ENCODE measurements at places on chromosomes 11 and 22.

DNA sequence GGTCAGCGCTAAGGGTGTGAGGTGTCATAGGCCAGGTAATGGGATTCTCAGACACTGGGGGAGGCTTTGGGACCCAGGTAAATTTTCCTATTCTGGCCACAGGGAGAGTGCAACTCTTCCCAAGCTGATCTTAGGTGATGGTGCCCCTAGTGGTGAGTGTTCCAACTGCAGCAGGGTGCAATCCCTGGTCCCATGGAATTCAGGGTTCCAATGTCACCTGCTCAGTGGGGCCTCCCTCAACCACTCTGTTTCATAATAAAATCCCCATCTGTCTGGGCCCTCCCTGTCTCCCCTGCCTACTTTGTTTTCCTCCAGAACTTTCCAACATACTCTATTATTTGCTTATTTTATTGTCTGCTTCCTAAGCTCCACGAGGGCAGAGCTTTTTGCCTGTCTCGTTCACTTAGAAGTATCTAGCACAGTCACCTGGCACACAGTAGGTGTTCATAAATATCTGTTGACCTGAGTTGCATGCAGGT is 2.9 kb upstream of the SGSM1 start:
- peak; percentile 57 for DNase-seq

DNA sequence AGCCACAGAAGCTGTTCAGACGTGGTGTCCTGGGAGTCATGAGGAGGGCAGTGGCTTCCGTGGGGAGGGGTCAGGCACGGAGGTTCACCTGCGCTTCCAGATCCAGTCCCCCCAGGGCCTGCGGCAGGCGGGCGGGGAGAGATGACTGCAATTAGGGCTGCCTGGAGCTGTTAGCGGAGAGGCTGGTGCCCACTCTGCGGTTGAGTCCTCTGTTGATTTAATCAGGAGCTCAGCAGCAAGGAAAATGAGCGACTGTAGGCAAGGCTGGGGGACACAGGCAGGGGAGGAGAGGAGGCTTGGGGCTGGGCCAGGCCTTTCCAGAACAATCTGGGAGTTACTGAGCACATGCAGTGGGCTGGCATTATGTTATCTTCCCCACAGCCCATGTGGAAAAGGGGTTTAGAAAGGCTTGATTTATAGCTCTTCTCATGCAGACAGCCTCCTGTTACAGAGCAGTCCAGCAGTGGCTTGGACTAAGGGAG is 13.1 kb downstream of the PLCB3 start:
- DNase-seq, result no peak

- no peak for DNase-seq
Measured at GRCh38 chr11:97964332-97965004, 1056.3 kb upstream of the CNTN5 start.

- DNase-seq, result no peak
Measured at GRCh38 chr11:71263386-71263785, 11.0 kb upstream of the SHANK2 start.

- no peak for DNase-seq
Measured at GRCh38 chr11:117565709-117566108, 231.3 kb downstream of the DSCAML1 start.

DNA sequence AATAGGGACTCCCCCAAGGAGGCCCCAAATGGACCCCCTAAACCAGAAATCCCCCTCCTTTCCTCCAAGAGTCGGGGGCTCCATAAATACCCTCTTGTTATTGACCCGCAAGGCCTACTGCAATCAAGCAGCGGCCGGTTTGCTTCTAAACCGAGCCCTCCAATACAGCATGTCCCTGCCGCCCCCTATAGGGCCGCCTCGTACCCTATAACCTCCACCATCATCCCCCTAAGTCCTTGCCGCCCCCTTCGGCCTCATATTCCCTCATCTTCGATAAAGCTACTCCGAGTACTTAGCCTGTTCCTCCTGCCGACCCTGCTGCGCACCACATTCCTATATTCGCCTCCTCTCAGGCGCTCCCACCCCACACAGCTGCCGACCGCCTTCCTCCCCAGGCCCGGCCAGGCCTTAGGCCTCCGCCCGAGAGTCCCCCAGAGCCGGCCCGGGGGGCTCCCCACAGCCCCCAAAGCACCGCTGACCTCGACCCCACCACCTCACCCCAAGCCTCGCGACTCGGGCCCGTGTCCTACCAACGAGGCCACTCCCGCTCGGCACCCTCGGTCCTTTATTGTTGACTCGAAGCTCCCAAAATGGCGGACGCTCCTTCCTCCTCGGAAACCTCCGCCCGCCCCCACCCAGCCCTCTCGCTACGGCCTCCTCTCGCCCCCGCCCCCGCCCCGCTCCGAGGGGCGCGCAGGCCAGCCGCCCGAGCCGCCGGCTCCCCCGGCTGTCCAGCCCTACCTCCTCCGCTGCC is 430 bp downstream of the DDX6 start:
- DNase-seq, result peak; percentile 32

DNA sequence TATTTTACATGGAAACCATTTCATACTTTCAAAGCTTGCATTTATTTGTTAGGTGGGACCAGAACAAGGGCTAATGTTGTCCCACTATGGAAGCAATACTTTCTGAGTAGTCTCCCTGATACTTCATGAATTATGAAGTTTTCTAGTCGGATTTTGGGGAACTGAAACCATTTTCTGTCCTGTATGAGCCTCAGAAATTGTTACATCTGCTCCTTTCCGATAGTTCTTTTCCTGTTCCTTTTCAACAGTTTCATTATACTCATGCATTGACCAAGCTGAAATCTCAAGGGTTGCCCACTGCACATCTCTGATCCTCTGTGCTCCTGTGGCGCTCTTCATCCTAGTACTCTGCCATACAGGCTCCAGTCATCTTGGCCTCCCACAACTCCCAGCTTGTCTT is 31.5 kb upstream of the GLYATL1 start:
- DNase-seq, result no peak

DNA sequence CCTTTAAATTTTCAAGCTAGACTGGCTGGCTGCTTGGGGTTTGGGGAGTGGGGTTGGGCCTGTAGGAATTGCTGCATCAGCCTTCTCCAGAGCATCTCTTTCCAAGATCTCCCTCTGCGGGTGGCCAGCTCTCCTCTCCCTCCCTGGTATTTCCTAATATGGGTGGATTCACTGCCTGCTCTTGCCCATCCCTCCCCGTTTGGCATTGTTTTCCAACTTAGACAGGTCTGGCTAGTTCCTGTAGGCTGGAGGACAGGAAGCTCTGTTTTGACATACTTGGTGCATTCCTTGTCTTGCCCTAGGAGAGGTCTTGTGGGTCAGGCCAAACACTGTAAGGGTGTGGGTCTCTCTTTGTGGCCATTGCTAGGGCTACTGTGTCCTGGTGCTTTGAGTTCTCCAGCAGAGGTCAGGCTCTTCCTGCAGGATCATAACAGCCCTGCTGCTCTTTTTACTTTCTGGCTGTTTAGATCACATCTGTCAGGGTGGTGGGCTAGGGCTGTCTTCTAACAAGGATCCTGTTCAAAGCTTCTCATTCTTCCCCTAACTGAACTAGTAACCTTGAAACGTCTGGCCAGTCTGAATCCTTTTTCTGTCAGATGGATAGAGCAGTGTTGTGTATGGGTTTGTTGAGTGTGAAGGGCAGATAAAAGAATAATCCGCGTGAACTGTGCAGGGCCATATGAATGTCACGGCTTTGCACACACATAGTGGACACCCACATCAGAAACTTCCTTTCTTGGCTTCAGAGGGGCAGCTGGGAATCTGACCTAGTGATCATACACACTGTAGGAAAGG is 18.3 kb upstream of the MICALL1 start:
- no peak for DNase-seq

DNA sequence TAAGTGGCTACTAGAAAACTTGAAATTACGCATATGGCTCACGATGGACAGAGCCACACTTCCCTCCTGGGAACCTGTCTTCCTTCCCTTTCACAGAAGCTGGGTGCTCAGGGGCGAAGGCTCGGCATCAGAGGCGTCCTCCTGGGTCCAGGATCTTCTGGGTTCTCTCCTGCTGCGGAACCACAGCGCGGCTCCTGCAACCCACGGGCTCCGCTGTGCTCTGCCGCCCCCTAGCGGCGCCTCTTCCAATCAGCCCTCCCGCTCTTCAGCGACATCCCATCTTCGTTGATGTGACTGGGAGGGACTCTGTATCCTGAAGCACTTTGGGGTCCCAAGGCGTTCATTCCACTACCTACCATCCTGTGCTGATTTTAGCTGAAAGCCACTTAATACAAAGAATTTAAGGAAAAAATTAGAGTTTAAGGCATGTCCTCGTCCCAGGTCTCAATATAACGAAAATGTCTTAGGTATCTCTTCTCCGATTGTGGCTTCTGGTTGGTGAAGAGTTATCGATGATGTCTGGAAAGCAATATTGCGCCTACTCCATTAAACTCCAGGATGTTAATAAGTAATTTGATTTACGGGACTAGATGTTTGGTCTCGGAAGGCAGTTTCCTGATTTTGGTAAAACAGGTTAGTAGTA is 14.8 kb upstream of the RPS3 start:
- peak; percentile 78 for DNase-seq

GRCh38 chr11:67371189-67371910 is 2.0 kb downstream of the CLCF1 start:
- no peak for DNase-seq

- no peak for DNase-seq
Measured at GRCh38 chr22:19590696-19591095, 66.5 kb upstream of the CLDN5 start.

- no peak for DNase-seq
Measured at GRCh38 chr22:44362249-44363012, 49.7 kb upstream of the SHISAL1 start.

DNA sequence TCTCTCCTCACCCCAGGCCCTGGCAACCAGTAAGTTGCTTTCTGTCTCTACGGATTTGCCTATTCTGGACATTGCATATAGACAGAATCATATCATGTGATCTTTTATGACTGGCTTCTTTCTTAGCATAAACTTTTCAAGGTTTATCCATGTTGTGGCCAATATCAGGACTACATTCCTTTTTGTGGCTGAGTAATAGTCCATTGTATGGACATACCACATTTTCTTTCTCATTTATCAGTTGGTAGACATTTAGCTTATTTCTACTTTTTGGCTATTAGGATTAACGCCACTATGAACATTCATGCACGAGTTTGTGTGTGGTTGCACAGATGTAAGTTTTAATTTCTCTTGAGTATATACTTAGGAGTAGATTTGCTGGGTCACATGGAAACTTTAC is 35.7 kb downstream of the ARFGAP3 start:
- DNase-seq, result no peak

DNA sequence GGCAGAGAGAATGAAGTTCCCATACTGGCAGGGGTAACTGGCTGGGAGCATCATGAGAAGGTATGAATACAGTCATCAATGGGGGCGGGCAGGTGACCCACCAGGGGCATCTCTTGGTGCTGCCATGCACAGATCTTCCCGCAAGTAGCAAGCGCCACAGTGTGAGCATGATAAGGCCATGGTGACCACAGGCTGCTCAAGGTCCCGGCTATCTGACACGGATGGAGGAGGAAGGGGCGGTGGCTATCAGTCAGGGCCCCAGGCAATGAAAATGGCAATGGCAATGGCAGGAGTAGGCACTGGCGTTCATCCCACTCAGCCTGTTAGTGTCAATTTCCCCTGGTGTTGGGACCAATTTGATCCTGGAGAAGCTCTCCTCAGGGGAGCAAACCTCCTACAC is 21.6 kb downstream of the ASCL2 start:
- no peak for DNase-seq

DNA sequence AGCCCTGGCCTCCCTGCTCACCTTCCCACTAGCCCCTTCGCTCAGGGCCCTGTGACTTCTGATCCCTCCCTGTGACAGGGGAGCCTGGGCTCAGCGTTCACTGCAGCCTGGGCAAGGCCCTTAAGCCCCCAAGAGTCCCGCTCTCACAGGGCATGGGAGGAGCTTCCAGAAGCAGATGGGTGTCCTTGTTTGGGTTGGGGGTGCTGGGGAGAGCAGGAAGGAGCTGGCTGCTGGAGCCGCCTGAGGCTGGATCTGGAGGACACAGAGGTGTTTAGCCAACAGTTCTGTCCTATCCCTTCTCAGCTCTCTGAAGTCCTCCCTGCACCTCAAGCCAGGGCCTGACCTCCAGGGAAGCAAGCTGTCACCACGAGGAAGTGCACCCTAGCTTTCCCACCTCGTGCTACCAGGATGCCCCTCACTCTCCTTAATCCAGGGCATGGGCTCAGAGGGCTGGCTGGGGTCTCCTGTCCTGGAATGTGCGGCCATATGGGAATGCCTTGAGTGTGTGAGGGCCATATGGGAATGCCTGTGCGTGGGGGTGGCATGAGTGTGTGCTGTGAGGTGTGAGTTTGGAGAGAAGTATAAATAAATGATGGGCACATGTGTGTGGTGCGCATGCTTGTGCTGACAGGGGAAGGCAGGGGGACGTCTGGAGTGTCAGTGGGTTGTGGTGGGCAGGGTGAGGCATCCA is 25.0 kb upstream of the TUB start:
- DNase-seq, result no peak

DNA sequence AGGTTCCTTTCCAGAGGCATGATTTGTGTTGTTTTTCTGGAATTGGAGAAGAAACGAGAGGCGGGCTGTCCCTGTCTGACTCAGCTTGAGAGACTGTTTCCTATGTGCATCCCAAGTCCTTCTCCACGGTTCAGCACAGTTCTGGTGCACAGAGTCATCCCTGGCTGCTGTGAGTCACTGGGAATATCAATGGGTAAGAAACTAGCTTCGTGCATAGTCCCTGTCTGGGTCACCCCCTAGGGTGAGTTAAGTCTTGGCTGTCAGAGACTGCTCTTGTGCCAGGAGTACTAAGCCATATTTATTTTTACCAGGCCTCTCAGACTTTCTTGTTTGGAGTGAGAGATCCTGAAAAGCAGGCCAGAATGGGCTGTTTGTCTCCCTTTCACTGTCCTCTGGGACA is 2.4 kb upstream of the LRP4 start:
- no peak for DNase-seq

DNA sequence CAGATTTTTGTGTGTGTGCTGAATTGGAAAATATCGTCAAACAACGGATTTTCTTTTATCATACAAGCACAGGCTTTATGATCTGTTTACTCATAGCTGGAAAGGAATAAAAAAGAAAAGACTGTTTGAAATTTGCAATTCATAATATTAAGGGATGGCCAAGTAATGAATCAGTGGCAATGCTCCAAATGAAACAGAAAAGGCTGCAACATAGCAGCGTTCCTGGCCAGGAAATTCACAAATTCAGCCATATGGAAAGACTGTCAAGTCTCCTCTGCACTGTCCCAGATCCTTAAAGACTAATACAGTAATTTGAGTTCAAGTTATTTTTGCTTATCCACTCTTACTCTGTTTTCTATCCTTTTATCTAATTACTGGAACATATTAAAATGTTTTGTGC is 98.2 kb downstream of the MSANTD4 start:
- no peak for DNase-seq
